NCI-H2107 (cell line): ENCODE measurements at places on chromosomes 13 and 19.

GRCh38 chr13:22880741-22881720 lies 299.7 kb upstream of the SGCG start:
- no peak for DNase-seq

GRCh38 chr19:30686826-30687566 lies 314.8 kb downstream of the ZNF536 start:
- DNase-seq = no peak

DNA sequence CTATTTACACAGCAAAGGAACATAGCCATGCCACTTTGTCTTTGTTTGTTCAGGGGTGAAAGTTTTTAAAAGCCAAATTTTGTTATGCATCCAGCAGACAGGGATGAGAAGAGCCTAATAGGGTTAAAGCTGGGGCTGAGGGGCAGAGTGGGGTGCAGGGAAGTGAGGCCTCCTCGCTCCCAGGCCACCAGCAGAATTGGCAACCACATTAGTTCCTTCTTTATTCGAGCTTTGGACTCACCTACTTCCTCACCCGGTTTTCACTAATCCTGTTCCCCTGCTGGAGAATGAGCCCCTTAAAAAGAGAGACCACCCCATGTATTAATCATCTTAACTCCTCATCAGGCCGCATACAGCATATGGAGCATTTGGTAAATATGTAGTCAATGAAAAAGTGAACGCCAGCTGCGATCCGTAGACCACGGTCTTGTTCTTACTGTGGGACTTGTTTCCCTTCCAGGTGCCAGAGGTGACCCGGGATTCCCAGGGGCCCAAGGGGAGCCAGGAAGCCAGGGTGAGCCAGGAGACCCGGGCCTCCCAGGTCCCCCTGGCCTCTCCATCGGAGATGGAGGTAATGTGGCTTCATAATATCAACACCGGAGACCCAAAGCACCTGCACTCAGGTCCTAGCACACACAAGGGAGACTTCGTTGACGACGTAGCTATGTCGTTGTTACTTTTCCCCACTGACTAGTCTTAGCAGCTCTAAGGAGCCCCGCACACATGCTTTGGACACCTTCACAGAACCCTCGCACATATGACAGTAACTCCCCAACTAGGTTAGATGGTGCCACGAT lies 112.1 kb downstream of the RAB20 start:
- DNase-seq = no peak

DNA sequence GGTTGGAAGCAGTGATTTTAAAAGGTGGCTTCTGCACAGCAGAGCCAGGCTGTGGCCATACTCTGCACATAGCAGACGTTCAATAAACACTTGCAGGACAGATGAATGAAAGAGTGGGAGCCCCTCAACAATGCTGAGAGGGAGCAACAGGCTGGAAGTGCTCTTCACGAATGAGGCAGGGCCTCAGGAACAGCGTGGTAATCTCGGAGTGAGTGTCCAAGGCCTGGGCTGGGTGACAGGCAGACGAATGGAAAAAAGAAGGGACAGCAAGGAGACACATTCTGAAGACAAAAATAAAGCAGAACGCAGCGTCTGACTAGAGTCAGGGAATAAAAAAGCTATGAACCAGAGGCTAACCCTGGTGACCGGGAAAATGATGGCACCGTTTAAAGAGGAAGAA lies 11.1 kb downstream of the GJA3 start:
- DNase-seq = no peak

GRCh38 chr13:75792526-75793187 lies 156.5 kb downstream of the LMO7 start:
- DNase-seq = no peak

GRCh38 chr13:73129023-73129422 lies 70.2 kb downstream of the KLF5 start:
- no peak for DNase-seq
